ENCODE measurements at places on chromosomes 3 and 15. TPM values are rescaled to one million over a fixed set of nuclear protein-coding genes. Genes with fewer than 3 reads are reported as not detected.

NUP210 gene
- total RNA-seq = 125 TPM

GRCh38 chr3:60027335-60027734 is 977.5 kb upstream of the CFAP20DC start:
- H3K4me3 ChIP-seq = peak overlapping the region; percentile 54
- H3K4me1 ChIP-seq = peaks cover 12% of the 10 kb centered on the region
- no peaks in the 10 kb centered on the region for H3K27me3 ChIP-seq
- DNase-seq = no peak
- no peaks in the 10 kb centered on the region for H3K36me3 ChIP-seq

PLA2G4E gene
- not detected for total RNA-seq

GRCh38 chr15:45179221-45179985 is 8.4 kb downstream of the SHF start:
- H3K27me3 ChIP-seq = no peaks in the 10 kb centered on the region
- H3K4me1 ChIP-seq = no peaks in the 10 kb centered on the region
- no peak overlapping the region for H3K27ac ChIP-seq
- no peaks in the 10 kb centered on the region for H3K36me3 ChIP-seq
- DNase-seq = peak; percentile 55

ANKRD63 gene
- 0.35 TPM for total RNA-seq

POLQ gene
- total RNA-seq = 0.72 TPM

DNA sequence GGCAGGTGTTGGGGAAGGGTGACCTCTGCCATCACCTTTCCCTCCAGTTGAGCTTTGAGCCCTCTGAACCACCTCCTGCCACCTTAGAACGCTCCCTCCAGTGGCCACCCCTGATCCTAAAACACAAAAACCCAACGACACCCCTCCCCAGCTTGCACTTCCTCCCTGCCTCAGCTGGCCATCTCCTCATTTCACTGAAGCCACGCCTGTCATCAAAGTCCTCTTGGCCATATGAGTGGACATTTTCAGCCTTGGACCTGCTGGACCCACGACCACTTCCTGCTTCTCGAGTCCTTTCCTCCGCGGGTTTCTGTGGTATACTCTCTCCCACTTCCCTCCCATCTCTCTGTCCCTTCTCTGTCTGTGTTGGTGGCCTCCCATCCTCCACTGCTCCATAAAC is 48.5 kb upstream of the NR2C2 start:
- no peak overlapping the region for H3K4me3 ChIP-seq
- no peak overlapping the region for H3K27ac ChIP-seq
- no peak for DNase-seq
- peaks cover 4% of the 10 kb centered on the region for H3K27me3 ChIP-seq
- H3K36me3 ChIP-seq = no peaks in the 10 kb centered on the region

GOLGA8G gene
- total RNA-seq = not detected

GRCh38 chr3:167711439-167711838 is 23.3 kb downstream of the PDCD10 start:
- H3K4me3 ChIP-seq = no peak overlapping the region
- no peaks in the 10 kb centered on the region for H3K4me1 ChIP-seq
- no peak for DNase-seq

IL12A gene
- total RNA-seq = 5.6 TPM

DNA sequence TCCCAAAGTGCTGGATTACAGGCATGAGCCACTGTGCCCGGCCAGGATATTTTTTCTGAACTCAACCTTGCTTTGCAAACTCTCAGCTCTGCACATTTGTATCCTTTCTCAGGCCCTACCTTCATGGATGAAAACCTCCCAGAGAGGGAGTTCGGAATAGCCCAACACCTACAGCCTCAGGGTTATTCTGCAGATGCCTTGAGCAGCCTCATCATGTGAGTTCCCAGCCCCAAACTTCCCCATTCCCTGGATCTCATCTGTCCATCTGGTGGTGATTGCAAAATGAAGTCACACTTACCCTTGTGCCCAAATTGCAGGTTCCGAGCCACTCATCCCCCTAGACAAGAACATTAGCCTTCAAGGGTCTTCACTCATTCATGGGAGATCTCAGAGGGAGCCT is 39.9 kb upstream of the KLHL25 start:
- no peaks in the 10 kb centered on the region for H3K36me3 ChIP-seq
- no peak overlapping the region for H3K4me3 ChIP-seq
- H3K27ac ChIP-seq = no peak overlapping the region

NPAP1 gene
- not detected for total RNA-seq

EMC7 gene
- 51.9 TPM for total RNA-seq

- peak; percentile 86 for DNase-seq
- peak overlapping the region; percentile 100 for H3K4me3 ChIP-seq
- no peaks in the 10 kb centered on the region for H3K27me3 ChIP-seq
- peaks cover 44% of the 10 kb centered on the region for H3K4me1 ChIP-seq
- peak overlapping the region; percentile 100 for H3K27ac ChIP-seq
- peaks cover 37% of the 10 kb centered on the region for H3K36me3 ChIP-seq
These were observed 657 bp downstream of the PATL2 start for GRCh38 chr15:44710236-44711095.

EBLN2 gene
- 20.8 TPM for total RNA-seq

TTLL13 gene
- 0.25 TPM for total RNA-seq

LXN gene
- total RNA-seq = 6.6 TPM

WDR93 gene
- total RNA-seq = not detected

- no peaks in the 10 kb centered on the region for H3K4me1 ChIP-seq
- H3K27me3 ChIP-seq = no peaks in the 10 kb centered on the region
- no peak for DNase-seq
- H3K4me3 ChIP-seq = no peak overlapping the region
These were observed 304.8 kb upstream of the CTDSPL start for GRCh38 chr3:37556789-37557301.

GRCh38 chr15:31274496-31275330 is 51.9 kb upstream of the KLF13 start:
- H3K4me3 ChIP-seq = no peak overlapping the region
- no peaks in the 10 kb centered on the region for H3K36me3 ChIP-seq
- no peak overlapping the region for H3K27ac ChIP-seq
- H3K4me1 ChIP-seq = peaks cover 28% of the 10 kb centered on the region

KIF23 gene
- 3.8 TPM for total RNA-seq

GRCh38 chr15:100042558-100042957 is 299.2 kb downstream of the ADAMTS17 start:
- DNase-seq = no peak
- no peak overlapping the region for H3K4me3 ChIP-seq
- H3K4me1 ChIP-seq = no peaks in the 10 kb centered on the region
- H3K27me3 ChIP-seq = no peaks in the 10 kb centered on the region
- no peaks in the 10 kb centered on the region for H3K36me3 ChIP-seq
- H3K27ac ChIP-seq = no peak overlapping the region

AHSG gene
- total RNA-seq = not detected

XCR1 gene
- not detected for total RNA-seq

GRCh38 chr3:158152186-158152585 is 42.3 kb downstream of the RSRC1 start:
- H3K27ac ChIP-seq = no peak overlapping the region
- no peak overlapping the region for H3K4me3 ChIP-seq
- peaks cover 2% of the 10 kb centered on the region for H3K36me3 ChIP-seq
- peak; percentile 11 for DNase-seq
- H3K27me3 ChIP-seq = no peaks in the 10 kb centered on the region
- H3K4me1 ChIP-seq = no peaks in the 10 kb centered on the region

DNA sequence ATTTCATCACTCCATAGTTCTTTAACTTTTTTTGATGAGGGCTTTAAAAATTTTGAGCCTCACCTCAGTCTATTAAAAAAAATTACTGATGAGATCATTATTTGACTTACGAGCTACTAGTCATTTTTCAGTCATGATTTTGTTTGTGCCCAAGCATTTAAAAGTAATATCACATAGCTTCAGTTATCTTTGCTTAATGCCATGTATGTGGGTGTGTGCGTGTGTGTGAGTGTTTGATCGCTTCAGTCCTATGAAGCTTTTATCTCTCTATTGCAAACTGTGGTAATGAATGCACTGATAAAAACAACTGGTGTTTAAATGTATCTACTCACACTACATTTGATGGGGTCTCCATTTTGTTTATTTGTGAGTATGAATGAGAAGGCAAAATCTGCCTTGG is 49.8 kb downstream of the RSRC1 start:
- H3K4me1 ChIP-seq = peaks cover 3% of the 10 kb centered on the region
- no peak overlapping the region for H3K27ac ChIP-seq
- no peaks in the 10 kb centered on the region for H3K36me3 ChIP-seq
- no peak for DNase-seq

GRCh38 chr15:89441295-89441812 is 55.0 kb downstream of the RHCG start:
- no peak for DNase-seq
- no peaks in the 10 kb centered on the region for H3K36me3 ChIP-seq
- H3K27ac ChIP-seq = no peak overlapping the region
- peaks cover 4% of the 10 kb centered on the region for H3K4me1 ChIP-seq
- H3K27me3 ChIP-seq = no peaks in the 10 kb centered on the region

TMF1 gene
- total RNA-seq = 71.3 TPM

NUTM1 gene
- not detected for total RNA-seq

DNA sequence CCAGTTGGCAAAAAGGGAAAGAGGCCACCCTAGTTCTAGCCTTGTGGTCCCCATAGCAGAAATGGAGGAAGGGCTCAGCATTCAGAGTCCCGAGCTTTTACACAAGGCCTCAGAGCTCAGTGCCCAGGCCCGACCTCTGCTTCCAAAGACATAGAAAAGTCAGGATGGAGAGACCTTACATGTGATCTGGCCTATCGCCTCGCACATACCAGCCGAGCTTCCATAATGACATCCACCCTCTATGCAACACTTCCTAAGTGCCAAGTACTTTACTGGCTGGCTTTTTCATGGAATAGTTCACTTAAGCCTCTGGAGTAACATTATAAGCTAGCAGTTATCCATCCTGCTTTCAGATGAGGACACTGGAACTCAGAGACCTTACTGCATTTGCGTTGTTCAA is 275.9 kb downstream of the FAM43A start:
- H3K4me3 ChIP-seq = no peak overlapping the region
- H3K36me3 ChIP-seq = no peaks in the 10 kb centered on the region
- no peaks in the 10 kb centered on the region for H3K4me1 ChIP-seq
- H3K27ac ChIP-seq = no peak overlapping the region
- no peak for DNase-seq

PLA2G4F gene
- total RNA-seq = not detected

GRCh38 chr3:155069729-155070128 is 10.4 kb upstream of the MME start:
- H3K4me1 ChIP-seq = no peaks in the 10 kb centered on the region
- no peak for DNase-seq
- no peak overlapping the region for H3K4me3 ChIP-seq
- H3K27ac ChIP-seq = no peak overlapping the region

GRCh38 chr3:22269831-22270230 is 518.8 kb upstream of the ZNF385D start:
- H3K4me3 ChIP-seq = no peak overlapping the region
- no peaks in the 10 kb centered on the region for H3K36me3 ChIP-seq
- H3K27me3 ChIP-seq = no peaks in the 10 kb centered on the region
- no peak overlapping the region for H3K27ac ChIP-seq
- no peak for DNase-seq

- peaks cover 19% of the 10 kb centered on the region for H3K4me1 ChIP-seq
- no peak overlapping the region for H3K27ac ChIP-seq
- no peak overlapping the region for H3K4me3 ChIP-seq
- no peaks in the 10 kb centered on the region for H3K36me3 ChIP-seq
- no peak for DNase-seq
These were observed 31.3 kb upstream of the ST3GAL6 start for GRCh38 chr3:98731720-98732285.

DNA sequence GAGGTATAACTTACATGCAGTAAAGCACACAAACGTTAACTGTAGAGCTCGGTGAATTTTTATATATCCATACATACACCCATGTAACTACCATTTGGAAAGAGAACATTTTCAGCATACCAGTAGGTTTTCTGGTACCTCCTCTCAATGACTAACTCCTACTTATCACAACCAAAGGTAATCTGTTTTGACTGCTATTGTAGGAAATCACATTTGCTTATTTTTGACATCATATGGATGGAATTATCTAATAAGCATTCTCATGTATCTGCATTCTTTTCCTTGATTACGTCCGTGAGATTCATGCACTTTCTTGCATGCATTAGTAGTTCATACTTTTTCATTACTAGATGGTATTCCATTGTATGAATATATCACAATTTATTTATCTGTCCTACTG is 76.8 kb downstream of the CSNK1G1 start:
- no peaks in the 10 kb centered on the region for H3K36me3 ChIP-seq
- no peaks in the 10 kb centered on the region for H3K27me3 ChIP-seq
- H3K4me1 ChIP-seq = peaks cover 3% of the 10 kb centered on the region
- no peak overlapping the region for H3K4me3 ChIP-seq
- DNase-seq = no peak

RAB8B gene
- 114 TPM for total RNA-seq

GRCh38 chr15:40449275-40449674 is 8.5 kb downstream of the BAHD1 start:
- peaks cover 48% of the 10 kb centered on the region for H3K4me1 ChIP-seq
- H3K27ac ChIP-seq = no peak overlapping the region
- no peak for DNase-seq
- no peaks in the 10 kb centered on the region for H3K36me3 ChIP-seq
- H3K4me3 ChIP-seq = no peak overlapping the region

GRCh38 chr15:51092480-51093040 is 2.1 kb downstream of the TNFAIP8L3 start:
- no peak for DNase-seq
- H3K4me3 ChIP-seq = no peak overlapping the region
- no peak overlapping the region for H3K27ac ChIP-seq
- H3K4me1 ChIP-seq = no peaks in the 10 kb centered on the region
- H3K27me3 ChIP-seq = peaks cover 32% of the 10 kb centered on the region
- H3K36me3 ChIP-seq = no peaks in the 10 kb centered on the region

DNA sequence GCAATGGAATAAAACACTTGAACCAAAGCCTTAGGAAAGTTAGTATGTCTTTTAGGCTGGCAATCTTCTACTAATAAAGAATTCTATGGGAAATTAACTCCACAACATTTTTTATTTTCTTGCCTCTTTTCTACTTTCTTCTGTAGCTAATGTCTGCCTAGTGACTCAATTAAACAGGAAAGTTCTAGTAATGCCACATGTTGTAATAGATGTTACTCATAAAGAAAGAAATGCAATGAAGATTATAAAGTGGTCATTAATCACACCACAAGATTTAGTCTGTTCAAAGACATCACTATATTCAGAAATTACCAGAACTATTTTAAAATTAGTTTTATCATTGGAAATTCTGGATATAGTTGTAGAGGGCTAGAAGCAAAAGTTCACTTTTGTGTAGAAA is 329.7 kb downstream of the SI start:
- no peaks in the 10 kb centered on the region for H3K36me3 ChIP-seq
- no peaks in the 10 kb centered on the region for H3K4me1 ChIP-seq
- no peak overlapping the region for H3K27ac ChIP-seq
- H3K27me3 ChIP-seq = no peaks in the 10 kb centered on the region
- H3K4me3 ChIP-seq = no peak overlapping the region
- no peak for DNase-seq

MITF gene
- 0.44 TPM for total RNA-seq

- peak overlapping the region; percentile 21 for H3K4me3 ChIP-seq
- no peak for DNase-seq
- peaks cover 51% of the 10 kb centered on the region for H3K4me1 ChIP-seq
These were observed 36.2 kb downstream of the CBLB start for GRCh38 chr3:105832644-105833043.

GPR27 gene
- 1.0 TPM for total RNA-seq

GRCh38 chr15:88989578-88989977 is 76.4 kb upstream of the MFGE8 start:
- no peaks in the 10 kb centered on the region for H3K27me3 ChIP-seq
- no peak for DNase-seq
- H3K4me3 ChIP-seq = no peak overlapping the region
- H3K36me3 ChIP-seq = no peaks in the 10 kb centered on the region

Measured in CD4-positive, CD25-positive, alpha-beta regulatory T cell (primary cell).